Effector memory CD8-positive, alpha-beta T cell (primary cell): ENCODE measurements at places on chromosomes 13 and 19.

GRCh38 chr13:104854007-104854406, 1681.5 kb downstream of the EFNB2 start:
- no peak for DNase-seq
- no peaks in the 10 kb centered on the region for H3K27me3 ChIP-seq
- no peaks in the 10 kb centered on the region for H3K36me3 ChIP-seq
- no peaks in the 10 kb centered on the region for H3K4me1 ChIP-seq
- no peak overlapping the region for H3K4me3 ChIP-seq
- no peak overlapping the region for H3K27ac ChIP-seq

DNA sequence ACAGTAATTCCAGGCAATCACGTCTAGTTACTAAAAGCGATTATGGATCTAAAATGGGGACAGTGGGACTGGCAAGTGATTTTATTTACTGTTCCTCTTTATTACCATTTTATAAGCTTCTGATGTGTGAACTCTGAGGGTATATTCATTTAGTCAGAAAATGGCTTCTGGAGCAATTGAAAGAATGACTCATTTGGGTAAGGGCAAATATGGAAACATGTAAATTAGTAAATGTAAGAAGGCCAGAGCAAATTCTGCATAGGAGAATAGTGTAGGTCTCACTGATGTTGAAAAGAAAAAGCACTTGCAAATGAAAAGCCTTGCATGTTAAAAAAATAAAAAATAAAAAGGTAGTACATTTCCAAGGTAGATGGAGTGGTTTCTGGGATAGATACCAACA, 262.2 kb downstream of the KLF5 start:
- DNase-seq, result no peak
- no peak overlapping the region for H3K27ac ChIP-seq
- H3K4me1 ChIP-seq, result no peaks in the 10 kb centered on the region
- no peaks in the 10 kb centered on the region for H3K36me3 ChIP-seq
- H3K4me3 ChIP-seq, result no peak overlapping the region

GRCh38 chr13:34654647-34655046, 287.4 kb upstream of the NBEA start:
- no peak overlapping the region for H3K27ac ChIP-seq
- H3K27me3 ChIP-seq, result no peaks in the 10 kb centered on the region
- no peaks in the 10 kb centered on the region for H3K4me1 ChIP-seq
- no peak for DNase-seq
- H3K4me3 ChIP-seq, result no peak overlapping the region
- H3K36me3 ChIP-seq, result no peaks in the 10 kb centered on the region

- H3K36me3 ChIP-seq, result peaks cover 29% of the 10 kb centered on the region
- H3K27me3 ChIP-seq, result no peaks in the 10 kb centered on the region
- H3K4me1 ChIP-seq, result no peaks in the 10 kb centered on the region
- no peak for DNase-seq
- H3K27ac ChIP-seq, result no peak overlapping the region
- H3K4me3 ChIP-seq, result no peak overlapping the region
Observed at GRCh38 chr19:622666-623065, 10.7 kb downstream of the POLRMT start.

DNA sequence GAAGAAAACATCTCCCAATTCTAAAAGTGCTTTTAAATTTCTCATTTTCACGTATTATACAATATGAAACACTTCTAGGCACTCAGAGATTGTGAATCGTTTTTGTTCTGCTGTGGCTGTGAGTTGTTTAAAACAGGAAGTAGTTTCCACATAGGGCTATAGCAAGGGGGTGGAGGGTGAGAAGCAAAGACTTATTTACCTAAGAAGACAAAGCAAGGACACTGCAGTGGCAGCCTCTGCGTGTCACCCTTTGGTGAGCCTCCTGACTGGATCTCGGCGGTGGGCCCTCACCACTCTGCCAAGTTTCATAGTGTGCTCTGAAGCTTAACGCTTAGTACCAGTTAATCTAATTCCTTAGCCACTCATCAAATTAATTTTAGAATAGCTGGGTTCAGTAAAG, 56.8 kb downstream of the TNFSF13B start:
- H3K27me3 ChIP-seq, result peaks cover 54% of the 10 kb centered on the region
- no peak overlapping the region for H3K4me3 ChIP-seq
- peaks cover 2% of the 10 kb centered on the region for H3K4me1 ChIP-seq
- H3K36me3 ChIP-seq, result no peaks in the 10 kb centered on the region

GRCh38 chr13:68030152-68030809, 800.1 kb upstream of the PCDH9 start:
- H3K4me1 ChIP-seq, result no peaks in the 10 kb centered on the region
- DNase-seq, result no peak
- no peak overlapping the region for H3K4me3 ChIP-seq
- H3K27ac ChIP-seq, result no peak overlapping the region
- H3K27me3 ChIP-seq, result no peaks in the 10 kb centered on the region

DNA sequence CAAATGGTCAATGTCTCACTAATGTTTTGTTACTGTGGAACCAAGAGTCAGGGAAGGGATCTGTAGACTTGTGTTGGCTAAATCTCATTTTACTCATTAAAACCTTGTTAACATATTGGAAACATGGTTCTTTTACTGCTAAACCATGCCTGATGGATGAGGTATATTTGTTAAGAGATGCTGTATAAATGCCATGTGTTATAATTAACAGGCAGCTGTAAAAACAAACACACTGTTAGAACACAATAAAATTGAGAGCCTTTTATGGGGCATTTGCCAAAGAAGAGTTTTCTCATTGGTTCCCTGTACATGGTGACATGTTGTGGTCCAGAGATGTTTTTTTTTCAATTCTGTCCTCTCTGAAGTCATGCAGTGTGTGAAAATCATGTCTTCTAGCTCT, 121.9 kb downstream of the ESD start:
- no peaks in the 10 kb centered on the region for H3K27me3 ChIP-seq
- H3K27ac ChIP-seq, result no peak overlapping the region
- DNase-seq, result no peak
- peaks cover 4% of the 10 kb centered on the region for H3K4me1 ChIP-seq
- H3K36me3 ChIP-seq, result no peaks in the 10 kb centered on the region

GRCh38 chr13:66265371-66265770, 964.8 kb downstream of the PCDH9 start:
- H3K27ac ChIP-seq, result no peak overlapping the region
- no peaks in the 10 kb centered on the region for H3K4me1 ChIP-seq
- no peaks in the 10 kb centered on the region for H3K36me3 ChIP-seq
- H3K4me3 ChIP-seq, result no peak overlapping the region

DNA sequence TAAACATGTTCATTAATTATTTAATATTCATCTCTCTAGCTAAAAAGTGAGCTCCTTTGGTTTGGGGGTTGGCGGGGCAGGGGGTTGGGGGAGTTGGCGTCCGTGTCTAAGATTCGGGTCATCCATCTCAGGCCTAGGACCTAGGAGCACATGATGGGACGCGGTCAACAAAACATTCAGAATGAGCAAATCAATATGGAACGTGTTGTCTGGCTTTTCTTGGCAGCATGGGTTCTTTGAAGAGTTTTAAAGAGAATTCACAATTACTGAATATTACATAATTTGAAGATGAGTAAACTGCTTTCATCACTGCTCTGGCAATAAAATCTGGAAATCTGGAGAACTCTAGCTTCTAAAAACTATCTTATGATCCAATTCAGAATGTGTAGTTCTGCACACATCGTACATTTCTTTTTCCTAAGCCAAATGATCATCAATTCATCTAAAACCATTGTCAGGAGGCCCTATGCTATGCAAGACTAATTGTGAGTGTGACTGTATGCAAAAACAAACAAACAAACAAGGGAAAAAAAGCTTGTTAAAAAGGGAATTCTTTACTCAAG, 5.4 kb upstream of the ARGLU1 start:
- H3K27ac ChIP-seq, result no peak overlapping the region
- no peaks in the 10 kb centered on the region for H3K27me3 ChIP-seq
- peaks cover 6% of the 10 kb centered on the region for H3K36me3 ChIP-seq
- no peak for DNase-seq
- H3K4me3 ChIP-seq, result no peak overlapping the region
- H3K4me1 ChIP-seq, result peaks cover 10% of the 10 kb centered on the region

GRCh38 chr13:97221989-97222700, at the start of gene MBNL2:
MBNL2 (plus strand) TSS chr13:97222333; CDS start chr13:97276236, 53,903 bp downstream.
- peak within 1 kb of the TSS; percentile 93 for H3K4me3 ChIP-seq
- peak; percentile 78 for DNase-seq
- peaks cover 34% of the 10 kb centered on the region for H3K4me1 ChIP-seq
- H3K27ac ChIP-seq, result peak within 1 kb of the TSS; percentile 98

- H3K4me1 ChIP-seq, result no peaks in the 10 kb centered on the region
- peaks cover 34% of the 10 kb centered on the region for H3K27me3 ChIP-seq
- H3K4me3 ChIP-seq, result no peak overlapping the region
- no peak overlapping the region for H3K27ac ChIP-seq
- H3K36me3 ChIP-seq, result no peaks in the 10 kb centered on the region
Observed at GRCh38 chr13:36888645-36889044, 31.4 kb downstream of the SMAD9 start.

- no peak for DNase-seq
- H3K27ac ChIP-seq, result no peak overlapping the region
- H3K4me3 ChIP-seq, result no peak overlapping the region
- H3K4me1 ChIP-seq, result peaks cover 6% of the 10 kb centered on the region
- no peaks in the 10 kb centered on the region for H3K27me3 ChIP-seq
- peaks cover 12% of the 10 kb centered on the region for H3K36me3 ChIP-seq
Observed at GRCh38 chr13:72868229-72868628, 86.3 kb downstream of the PIBF1 start.

- peaks cover 50% of the 10 kb centered on the region for H3K27me3 ChIP-seq
- H3K4me3 ChIP-seq, result no peak overlapping the region
- no peaks in the 10 kb centered on the region for H3K4me1 ChIP-seq
- H3K27ac ChIP-seq, result no peak overlapping the region
- no peak for DNase-seq
- H3K36me3 ChIP-seq, result no peaks in the 10 kb centered on the region
Observed at GRCh38 chr13:39815345-39816111, 160.1 kb downstream of the COG6 start.

DNA sequence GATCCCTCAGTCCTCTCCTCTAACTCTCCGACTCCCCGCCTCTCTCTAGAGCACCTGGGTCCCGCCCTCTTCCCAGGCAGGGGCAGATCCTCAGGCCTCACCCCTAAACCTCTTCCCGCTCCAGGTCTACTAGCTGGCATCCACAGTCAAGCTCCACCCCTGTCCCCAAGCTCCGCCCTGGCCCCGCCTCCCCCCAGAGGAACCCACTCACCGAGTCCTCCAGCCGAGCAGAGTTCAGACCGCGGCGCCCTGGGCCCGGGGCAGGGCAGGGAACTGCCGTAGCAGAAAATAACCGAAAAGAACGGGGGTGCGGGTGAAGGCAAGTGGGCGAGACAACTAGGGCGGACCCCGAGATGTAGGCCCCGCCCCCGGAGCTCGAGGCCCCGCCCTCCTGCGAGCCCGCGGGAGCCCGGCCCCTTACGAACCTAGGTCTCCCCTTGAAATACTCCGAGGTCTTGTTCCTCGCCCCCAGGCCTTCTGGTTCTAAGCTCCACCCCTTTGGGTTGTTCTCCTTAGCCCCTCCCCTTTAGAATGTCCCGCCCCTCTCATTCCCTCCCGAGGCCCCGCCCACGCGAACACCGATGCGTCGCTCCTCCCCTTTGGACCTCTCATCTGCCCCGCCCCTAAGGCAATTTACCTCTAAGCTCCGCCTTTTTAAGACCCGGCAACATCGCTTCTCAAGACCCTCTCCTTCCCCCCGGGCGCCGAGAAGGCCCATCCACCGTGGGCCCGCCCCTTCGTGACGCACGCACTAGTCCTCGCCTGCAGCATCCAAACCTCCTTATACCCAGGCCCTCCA, at the start of gene GGN:
GGN (minus strand) TSS at position 485 of the 799 bp plus-strand sequence. CDS start 773 bp downstream, outside the sequence.
- DNase-seq, result peak; percentile 76
- peaks cover 11% of the 10 kb centered on the region for H3K4me1 ChIP-seq
- H3K4me3 ChIP-seq, result peak within 1 kb of the TSS; percentile 83
- peaks cover 26% of the 10 kb centered on the region for H3K36me3 ChIP-seq
- peak within 1 kb of the TSS; percentile 69 for H3K27ac ChIP-seq
